Transverse colon (tissue), 4 donors: ENCODE measurements at places on chromosomes 7 and 10.

- DNase-seq, result no peak
Observed at GRCh38 chr10:114320249-114321116, 81.4 kb downstream of the VWA2 start.

DNA sequence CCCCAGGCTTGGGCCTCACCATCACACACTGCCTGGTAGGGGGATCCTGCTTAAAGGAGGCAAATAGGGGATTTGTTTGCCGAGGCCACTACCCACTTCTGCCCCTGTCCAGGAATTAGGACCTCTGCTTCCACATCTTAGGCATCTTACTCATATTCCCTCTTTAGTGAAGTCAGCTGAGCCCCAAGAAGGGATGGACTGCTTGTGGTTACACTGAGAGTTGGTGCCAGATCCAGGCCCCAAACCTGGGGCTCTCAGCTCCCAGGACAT lies 1.6 kb upstream of the GPRIN2 start:
- DNase-seq, result no peak

GRCh38 chr10:88385601-88386203 lies 197.4 kb downstream of the RNLS start:
- peak; percentile 92 for DNase-seq

DNA sequence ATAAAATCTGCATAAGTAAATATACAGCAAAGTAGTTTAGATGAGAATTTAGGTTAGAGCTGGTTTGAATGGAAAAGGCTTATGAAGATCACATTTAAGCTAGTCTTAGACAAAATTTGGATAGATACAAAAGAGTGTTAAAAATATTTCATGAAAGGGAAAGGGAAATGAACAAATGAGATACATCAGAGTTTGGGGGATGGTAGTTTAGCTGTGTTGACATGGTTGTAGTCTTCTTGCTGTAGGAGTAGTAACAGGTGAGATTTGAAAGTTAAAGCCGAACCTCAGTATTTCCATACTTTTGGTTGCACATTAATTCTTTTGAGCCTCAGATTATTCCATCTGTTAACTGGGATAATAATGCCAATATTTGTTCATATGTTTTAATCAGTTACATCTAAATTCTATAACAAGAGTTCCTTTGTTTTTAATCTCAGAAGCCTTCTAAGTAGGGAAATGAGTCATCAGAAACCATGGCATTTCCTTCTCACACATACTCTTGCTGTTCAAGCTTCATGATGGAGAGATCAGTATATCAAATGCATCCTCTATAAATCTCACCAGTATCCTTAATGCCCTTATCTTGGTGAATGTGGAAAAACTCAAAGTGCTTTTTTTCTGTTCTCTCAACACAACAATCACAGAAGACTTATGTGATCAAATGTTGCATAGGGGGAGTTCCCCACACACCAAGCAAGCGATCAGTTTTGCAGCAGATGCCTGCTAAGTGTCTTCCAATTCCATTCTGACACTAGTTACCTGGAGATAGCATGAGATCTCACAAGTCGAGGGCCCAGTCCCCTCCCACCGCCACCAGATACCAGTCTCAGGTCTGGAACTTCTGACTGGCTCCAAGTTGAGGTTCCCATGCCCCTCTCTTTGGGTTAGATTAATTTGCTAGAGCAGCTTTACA lies 84.7 kb downstream of the MAPK8 start:
- no peak for DNase-seq

DNA sequence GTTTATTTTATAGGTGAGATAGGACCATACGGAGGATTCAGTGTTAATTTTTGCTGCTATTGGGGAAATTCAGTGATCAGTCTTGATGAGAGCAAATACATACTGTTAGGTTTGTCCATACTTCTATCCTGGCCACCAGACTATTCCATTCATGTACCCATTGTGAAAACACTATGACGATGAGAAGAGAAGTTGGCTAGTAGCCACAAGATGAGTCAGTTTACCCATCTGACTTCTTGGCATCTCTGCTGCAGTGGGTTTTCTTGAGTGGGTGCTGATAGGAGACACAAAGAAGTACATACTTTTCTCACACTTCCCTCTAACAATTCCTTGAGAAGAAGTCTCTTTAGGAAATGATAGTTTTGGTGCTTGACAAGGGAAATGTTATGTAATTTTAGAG lies 133.1 kb downstream of the TFPI2 start:
- no peak for DNase-seq
